GM12864 (cell line): ENCODE measurements at places on chromosomes 16 and 17.

GRCh38 chr17:21418446-21419298, 42.5 kb downstream of the KCNJ12 start:
- DNase-seq: no peak

- DNase-seq: no peak
Observed at GRCh38 chr16:50245417-50246298, 20.7 kb upstream of the ADCY7 start.

- DNase-seq: no peak
Observed at GRCh38 chr16:56225017-56225742, 33.9 kb downstream of the GNAO1 start.

- DNase-seq: no peak
Observed at GRCh38 chr17:44971776-44972483, 3.8 kb upstream of the C1QL1 start.

- no peak for DNase-seq
Observed at GRCh38 chr17:61657338-61657737, 66.3 kb upstream of the NACA2 start.

GRCh38 chr17:42849451-42850181, 1.4 kb upstream of the AOC3 start:
- no peak for DNase-seq

GRCh38 chr17:45022655-45023339, 28.6 kb downstream of the DCAKD start:
- peak; percentile 8 for DNase-seq

DNA sequence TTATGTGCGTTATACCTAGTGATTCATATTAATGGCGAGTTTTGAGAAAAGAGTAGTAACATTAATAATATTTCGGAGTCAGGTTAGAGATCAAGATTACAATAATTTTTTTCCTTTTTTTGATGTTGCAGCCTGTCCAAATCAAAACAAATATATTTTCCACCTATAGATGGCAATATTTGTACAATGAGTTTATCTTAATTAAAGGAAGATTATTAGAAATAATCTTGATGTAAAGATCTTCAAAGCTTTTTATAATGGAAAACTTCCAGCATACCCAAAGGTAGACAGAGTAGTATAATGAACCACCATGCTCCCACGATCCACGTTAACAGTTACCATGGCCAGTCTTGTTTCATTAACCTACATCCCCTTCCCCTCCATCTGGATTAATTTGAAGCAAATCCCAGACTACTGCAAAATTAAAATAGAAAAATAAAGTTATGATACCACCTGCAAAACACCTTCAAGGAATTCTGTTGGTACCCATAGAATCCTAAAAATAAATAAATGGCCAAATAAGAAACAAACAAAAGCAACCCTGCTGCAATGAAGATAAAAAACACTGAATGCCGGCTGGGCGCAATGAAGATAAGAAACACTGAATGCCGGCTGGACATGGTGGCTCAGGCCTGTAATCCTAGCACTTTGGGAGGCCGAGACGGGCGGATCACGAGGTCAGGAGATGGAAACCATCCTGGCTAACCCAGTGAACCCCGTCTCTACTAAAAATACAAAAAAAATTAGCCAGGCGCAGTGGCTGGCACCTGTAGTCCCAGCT, 46.5 kb upstream of the GINS3 start:
- DNase-seq: no peak

- DNase-seq: no peak
Observed at GRCh38 chr17:73349647-73350046, 37.8 kb upstream of the CDC42EP4 start.

GRCh38 chr17:63406689-63407330, 39.3 kb downstream of the CYB561 start:
- DNase-seq: peak; percentile 67

DNA sequence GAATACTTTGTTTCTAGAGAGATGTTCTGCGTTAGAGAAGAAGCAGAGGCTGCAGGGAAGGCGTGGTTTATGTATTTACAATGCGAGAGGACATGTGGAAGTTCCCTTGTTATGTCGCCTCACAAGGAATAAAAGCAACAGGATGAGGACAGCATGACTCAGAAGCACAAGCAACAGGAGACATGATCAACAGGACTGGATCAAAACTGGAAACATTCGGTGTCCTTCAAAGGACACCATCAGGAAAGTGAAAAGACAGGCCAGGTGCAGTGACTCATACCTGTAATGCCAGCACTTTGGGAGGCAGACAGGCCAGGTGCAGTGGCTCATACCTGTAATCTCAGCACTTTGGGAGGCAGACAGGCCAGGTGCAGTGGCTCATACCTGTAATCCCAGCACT, 52.6 kb downstream of the CCDC57 start:
- DNase-seq: no peak

GRCh38 chr17:72743037-72743467, 349.4 kb downstream of the SLC39A11 start:
- no peak for DNase-seq

GRCh38 chr16:79623062-79623461, 22.5 kb upstream of the MAF start:
- no peak for DNase-seq

DNA sequence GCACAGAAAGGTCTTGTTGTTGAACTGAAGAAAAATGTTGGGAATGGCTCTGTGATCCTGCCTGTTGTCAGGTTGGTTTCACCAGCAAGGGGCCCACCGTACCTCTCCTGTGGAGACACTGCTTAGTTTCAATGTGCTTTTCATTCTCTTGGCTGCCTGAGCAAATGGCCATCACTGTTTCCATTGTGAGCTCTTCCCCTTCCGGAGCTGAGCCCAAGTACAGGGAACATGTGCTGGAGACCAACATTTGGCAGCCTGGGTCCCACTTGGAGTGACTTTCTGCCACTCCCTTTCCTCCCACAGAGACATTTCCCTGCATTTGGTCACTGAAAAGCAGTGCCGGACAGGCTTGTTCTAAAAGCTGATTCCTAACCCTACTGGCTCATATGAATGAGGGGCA, 23.1 kb downstream of the GABARAPL2 start:
- DNase-seq: no peak

DNA sequence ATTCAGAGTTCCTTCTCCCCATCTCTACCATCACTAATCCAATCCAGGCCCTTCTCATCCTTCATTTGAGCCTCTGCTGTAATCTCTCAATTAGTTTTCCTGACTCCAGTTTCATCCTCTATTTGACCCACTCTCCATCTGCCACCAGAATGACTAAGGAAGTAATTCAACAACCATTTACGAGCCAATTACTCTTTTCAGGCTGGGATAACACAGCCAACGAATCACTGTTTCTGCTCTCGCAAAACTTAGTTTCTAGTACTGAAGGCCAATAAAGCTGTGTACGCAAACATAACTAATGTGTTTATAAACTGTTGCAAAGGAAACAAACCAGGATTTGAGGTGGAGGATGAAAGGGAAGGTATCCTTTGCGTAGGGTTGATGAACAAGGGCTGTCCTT, 53.7 kb downstream of the MAP2K6 start:
- no peak for DNase-seq

DNA sequence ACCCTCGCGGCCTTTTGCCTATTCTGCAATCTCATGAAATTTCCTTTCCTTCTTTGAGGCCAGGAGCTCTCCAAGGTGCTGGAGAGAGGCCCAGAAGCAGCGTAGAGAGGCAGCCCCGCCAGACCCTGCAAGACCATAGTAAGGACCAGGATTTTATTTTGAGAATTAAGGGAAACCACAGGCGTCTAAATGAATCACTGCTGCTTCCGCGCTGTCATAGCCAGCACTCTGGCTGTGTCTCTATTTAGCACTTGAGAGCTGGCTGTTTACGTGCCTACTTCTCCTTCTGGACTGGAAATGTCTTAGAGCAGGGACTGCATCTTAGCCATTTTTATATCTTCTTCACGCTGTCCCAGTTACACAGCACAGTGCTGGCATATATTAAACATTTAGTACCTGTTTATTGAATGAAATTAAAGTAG, 37.6 kb upstream of the PIRT start:
- no peak for DNase-seq

DNA sequence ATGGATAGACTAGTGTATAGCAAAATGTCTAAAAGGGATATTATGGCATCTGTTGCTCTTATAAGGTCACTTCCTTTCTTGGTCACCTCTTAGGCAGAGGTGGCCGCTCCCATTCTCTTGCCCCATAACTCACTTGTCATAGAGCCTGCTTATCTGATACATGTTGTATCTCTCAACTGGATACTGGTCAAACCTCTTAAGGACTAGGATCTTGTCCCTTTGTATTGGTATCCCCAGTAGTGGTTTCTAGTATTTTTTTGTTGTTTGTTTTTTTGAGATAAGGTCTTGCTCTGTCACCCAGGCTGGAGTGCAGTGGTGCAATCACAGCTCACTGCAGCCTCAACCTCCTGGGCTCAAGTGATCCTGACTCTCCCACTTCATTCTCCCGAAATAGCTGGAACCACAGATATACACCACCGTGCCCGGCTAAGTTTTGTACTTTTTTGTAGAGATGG, 27.0 kb downstream of the ZSWIM7 start:
- DNase-seq: no peak

DNA sequence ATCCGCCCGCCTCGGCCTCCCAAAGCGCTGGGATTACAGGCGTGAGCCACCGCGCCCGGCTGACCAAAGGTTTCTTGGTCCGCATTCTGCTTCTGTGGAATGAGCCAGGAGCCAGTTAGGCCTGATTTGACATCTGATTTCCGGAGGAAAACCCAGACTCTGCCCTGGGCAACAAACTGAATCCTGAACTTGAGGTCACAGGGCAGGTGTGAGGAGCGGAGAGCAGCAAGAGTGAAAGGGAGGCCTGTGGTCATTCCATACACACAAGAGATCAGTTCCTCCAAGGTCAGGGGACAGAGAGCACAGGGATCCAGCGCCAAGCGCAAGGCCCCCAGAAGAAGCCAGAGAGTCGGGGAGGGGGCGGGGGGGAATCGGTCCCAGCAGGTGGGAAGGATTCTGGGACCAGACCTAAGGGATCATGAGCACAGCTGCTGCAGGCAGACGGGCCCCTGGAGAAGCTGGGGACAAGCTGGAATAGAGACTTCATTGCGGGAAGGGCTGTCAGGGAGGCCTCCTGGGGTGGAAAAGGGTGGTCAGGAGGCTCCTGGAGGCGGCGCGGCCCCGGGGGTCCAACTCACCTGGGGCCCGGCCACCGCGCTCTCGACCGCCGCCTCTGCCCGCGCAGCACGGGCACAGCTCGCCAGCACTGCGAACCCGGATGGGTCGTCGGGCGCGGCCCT, 436 bp downstream of the SHPK start:
- no peak for DNase-seq
